ENCODE measurements at places on chromosomes 2 and 18.
A peak's percentile ranks its signal among the peaks of the same experiment; 100 is the strongest.

DNA sequence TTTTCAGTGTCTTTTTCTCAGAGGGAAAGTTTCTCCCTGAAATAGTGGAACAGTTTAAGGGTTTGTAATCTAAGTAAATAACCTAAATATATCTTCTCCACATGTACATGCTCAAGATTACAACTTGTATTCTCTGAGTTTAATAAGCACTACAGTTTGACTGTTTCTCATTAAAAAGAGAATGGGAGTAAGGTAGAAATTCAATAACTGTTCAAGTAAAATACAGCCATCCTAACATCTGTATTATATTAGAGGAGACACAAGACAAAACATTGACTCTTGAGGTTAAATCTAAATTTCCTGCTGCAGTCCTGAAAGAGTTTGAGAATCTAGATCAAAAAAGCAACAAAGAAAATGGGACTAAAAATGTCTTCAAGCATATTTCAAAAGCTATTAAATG is 73.0 kb upstream of the ZNF397 start:
- no peak for DNase-seq

DNA sequence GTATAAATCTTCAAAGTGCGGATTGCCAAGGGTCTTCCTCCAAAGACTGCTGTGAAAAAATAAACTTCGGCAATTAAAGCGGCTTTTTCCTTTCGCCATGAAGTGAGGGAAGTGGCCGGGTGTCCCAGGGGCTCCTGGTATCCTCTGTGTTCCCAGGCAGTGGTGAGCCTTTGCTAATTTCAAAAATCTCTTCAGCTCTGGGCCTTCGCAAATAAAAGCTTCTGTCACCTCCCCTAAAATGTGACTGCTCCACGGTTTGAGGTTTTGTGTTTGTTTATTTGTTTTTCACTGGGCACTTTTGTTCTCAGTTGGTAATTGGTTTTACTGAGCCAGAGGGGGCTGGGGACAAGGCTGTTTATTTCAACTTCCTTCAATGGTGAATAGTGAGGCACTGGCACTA is 270.1 kb upstream of the POU3F3 start:
- no peak for DNase-seq

DNA sequence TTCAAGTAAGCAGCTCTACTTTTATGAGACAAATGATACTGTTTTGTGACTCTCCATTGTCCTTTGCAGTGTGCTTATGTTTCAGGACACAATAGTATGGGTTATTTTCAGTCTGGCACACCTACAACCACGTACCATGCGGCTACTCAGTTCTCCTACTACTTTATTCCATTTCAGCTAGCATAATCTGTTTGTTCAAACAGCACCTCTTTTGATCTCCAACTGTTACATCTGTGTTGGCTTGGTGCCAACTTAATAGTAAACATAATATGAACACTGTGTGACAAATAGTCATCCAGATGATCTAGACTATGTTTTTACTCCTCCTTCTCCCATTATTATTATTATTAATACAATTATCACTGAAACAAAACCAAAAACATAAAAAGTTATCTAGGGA is 40.5 kb downstream of the MYO3B start:
- DNase-seq: peak; percentile 47

GRCh38 chr2:230575642-230576324 is 136.9 kb upstream of the CAB39 start:
- DNase-seq: no peak

DNA sequence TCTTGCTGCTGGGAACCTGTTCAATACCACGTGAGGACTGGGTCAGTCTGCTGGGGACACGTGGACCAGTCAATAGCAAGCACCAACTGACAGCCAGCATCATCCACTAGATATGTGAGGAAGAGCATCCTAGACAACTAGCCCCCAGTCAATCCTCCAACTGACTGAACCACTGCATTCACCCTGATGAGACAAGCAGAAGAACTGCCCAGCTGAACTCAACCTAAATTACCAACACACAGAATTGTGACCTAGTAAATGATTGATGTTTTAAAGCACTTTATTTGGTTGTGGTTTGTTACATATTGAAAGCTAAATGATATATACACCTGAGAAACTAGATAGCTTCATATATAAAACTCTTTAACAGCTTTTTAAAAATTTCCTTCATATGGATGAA is 15.7 kb downstream of the IRS1 start:
- DNase-seq: no peak

DNA sequence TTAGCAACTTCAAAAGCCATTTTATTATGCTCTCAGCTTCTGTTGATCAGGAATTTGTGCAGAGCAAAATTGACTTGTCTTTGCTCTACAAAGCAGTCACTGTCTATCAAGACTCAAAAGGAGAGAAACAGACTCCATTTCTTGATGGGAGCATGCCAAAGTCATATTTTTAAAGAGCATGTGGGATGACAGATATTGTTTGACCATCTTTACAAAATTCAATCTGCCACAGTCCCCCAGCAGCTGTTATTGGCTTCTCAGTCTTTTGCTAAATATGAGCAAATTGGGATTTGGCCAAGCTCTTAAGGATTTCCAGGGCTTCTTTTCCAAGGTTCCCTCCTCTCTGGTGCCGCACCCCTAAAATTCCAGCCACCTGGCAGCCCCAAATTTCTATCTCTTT is 67.9 kb downstream of the TEX51 start:
- no peak for DNase-seq

- DNase-seq: no peak
These were observed 53.8 kb downstream of the SCN1A start for GRCh38 chr2:166074011-166074410.

DNA sequence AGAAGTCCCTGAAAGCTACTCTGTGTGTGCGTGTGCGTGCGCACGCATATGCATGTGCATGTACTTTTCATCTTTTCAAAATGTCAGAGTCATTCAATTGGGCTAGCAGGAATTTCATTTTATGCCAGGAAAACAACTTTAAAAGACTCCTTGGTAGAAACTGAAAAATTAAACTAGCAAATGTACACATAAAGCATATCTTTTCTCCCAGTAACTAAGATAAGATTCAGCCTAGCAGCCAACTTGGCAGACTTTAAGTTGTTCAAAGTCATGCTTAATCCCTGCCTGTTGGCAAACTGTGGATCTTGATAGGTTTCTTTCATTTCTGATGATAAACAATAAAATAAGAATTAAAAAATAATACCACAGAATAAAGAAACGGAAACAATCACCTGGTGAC is 1129.1 kb downstream of the LRP1B start:
- DNase-seq: no peak

- DNase-seq: no peak
These were observed 83.6 kb upstream of the PIK3C3 start for GRCh38 chr18:41871229-41872000.

- DNase-seq: no peak
These were observed 5.4 kb upstream of the POLI start for GRCh38 chr18:54263904-54264336.

GRCh38 chr18:62209046-62209445 is 22.0 kb downstream of the RELCH start:
- no peak for DNase-seq

GRCh38 chr2:12498704-12499103 is 218.0 kb upstream of the TRIB2 start:
- DNase-seq: no peak

DNA sequence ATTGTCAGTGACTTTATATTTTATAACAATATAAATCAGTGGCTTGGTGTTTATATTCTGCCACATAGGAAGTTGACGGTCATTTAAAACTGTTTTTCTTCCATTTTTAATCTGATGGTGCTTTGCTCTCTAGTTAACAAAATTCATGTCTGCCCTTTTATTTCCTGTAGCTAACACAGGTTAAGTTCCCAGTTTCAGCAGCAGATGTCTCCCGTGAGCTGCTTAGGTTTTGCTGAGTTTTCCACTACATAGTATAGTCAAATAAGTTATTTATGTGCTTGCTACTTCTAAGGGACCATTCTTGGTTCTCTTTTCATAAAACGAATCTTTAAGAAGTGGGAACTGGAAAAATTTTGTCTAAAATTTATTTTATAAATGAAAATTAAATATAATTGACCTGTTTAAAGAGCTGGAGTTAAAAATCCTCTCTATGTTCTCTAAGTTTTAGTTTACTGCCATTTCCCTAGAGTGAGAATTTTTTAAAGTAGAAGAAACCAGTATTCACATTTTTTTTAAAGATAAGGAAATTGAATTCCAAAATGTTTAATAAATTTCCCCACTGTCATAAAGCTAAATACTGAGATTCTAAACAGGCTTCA is 20.6 kb downstream of the HTR2B start:
- DNase-seq: peak; percentile 33

- no peak for DNase-seq
These were observed 98.0 kb upstream of the ITGA6 start for GRCh38 chr2:172329416-172329773.

DNA sequence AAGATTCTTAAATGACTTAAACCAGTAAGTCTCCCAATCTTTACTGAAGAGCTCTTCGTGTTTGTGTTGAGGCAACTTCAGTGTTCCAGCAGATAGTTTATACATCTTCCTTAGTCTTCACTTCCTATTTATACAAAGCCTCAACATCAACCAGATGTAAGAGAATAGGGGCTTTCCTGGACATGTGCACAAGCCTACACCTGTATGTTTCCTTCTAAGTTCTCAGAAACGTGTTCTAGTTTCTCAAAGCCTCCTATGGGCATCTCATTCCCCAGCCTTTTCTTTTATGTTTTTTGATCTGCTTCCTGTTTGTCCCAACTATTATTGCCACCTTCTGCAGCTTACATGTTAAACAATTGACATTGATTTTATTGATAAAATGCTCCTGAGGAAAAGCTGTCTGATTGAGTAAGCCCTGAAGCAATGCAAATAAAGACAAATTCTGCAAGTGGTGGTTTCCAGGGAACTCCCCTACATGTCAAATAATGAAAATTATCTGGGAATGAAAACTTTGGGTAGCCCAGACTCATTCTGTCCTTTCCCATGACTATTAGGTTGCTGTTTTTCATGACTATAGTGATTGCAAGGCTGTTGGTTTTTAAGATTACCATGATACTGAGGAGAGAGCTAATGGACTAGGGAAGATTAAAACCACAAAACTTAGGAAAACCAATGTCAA is 663.3 kb upstream of the ACVR2A start:
- DNase-seq: no peak

DNA sequence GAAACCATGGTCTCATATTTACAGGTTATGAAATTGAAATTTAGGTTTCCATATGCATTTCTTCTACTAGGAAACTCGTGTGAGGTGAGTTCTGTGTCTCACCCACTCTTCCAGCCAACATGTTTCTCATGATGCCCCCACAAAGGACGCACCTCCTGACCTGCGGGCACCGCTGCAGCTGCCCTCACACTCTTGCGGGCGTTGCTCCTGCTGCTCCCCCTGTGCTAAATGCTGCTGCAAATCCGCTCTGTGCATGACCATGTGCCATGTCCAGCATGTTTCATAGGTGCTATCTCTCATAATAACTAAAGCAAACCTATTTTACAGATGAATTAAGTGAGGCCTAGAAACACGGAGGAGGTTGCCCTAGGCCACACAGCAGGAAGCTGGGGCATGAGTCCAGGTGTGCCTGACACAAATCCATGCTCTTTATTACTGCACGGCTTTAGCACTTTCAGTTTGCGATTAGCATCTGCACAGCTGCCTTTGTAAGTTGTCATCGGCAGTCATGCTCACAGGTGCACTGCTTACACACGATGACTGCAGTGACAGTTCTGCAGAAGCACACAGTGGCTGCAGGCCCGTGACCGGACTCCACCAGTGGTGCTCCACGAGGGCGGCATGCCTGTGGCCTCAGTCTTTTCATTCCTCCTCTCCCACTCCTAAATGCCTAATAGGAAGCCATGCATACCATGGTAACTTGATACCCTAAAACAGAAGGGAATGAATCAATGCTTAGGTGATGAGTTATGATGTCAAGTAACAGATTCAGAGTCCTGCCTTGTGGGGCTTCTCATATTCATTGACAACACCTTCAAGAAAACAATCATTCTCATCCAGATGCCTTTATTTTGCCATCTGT is 14.9 kb upstream of the GALR1 start:
- no peak for DNase-seq

- no peak for DNase-seq
These were observed 7.9 kb downstream of the BOK start for GRCh38 chr2:241566468-241566867.

GRCh38 chr2:220880623-220881596 is 691.2 kb downstream of the EPHA4 start:
- DNase-seq: no peak

DNA sequence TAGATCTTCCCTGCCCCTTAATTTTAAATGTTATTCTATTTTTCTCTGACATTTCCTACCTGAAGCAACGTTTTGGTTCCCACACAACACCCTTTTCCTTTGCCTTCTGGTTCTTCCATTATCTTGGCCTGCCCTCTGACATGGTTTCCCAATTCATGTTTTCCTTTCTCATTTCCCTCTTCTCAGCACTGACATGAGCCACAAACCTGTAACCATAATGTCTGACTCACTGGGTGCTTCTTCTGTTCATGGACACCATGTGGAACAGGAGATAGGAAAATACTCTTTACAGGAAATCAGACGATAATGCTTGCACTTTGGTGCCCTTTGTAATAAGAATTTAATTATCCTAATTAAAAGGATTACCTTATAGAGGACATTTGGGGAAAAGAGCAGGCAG is 142.0 kb downstream of the ZEB2 start:
- no peak for DNase-seq
